D721Med (cell line): ENCODE measurements at places on chromosomes 3 and 15.

DNA sequence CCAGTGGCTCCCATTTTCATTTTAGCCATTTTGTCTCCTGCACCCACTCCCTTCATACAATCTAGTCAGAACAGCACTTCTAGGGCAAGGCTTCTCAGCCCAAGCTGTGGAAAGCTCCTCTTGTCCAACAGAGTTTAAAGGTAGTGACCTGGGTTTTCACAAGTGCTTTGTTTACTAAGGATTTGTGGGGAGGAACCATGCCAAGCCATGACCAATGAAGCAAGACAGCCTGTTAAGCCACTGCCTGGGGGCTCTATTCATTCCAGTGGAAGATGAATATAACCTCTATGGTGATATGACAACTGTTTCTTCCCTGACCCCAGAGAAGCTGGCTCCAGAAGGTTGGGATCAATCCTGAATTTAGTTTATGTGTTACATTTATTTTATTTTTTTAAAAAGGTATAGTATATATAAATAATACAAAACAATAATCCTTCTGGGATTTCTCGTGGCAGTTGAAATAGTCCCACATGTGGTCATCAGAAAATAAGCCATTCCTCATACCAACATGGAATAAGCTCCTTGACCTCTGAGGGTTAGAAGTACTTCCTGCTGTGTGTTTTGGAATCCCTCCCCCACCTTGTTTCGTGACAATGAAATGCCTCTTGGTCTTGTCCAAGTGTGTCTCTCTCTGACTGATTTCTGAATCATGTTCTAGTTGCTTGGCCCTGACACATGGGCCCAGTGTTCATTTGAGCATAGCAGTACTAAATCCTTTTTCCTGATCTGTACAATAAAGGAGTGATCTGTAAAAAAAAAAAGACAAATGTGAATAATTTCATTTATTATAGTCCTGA lies 13.3 kb upstream of the THUMPD3 start:
- DNase-seq = no peak

- no peak for DNase-seq
Observed at GRCh38 chr3:150760431-150761200, 2.4 kb downstream of the SIAH2 start.

- DNase-seq = no peak
Observed at GRCh38 chr3:108171106-108171505, 51.1 kb downstream of the IFT57 start.

- DNase-seq = no peak
Observed at GRCh38 chr15:62966294-62967078, 76.1 kb upstream of the TPM1 start.

DNA sequence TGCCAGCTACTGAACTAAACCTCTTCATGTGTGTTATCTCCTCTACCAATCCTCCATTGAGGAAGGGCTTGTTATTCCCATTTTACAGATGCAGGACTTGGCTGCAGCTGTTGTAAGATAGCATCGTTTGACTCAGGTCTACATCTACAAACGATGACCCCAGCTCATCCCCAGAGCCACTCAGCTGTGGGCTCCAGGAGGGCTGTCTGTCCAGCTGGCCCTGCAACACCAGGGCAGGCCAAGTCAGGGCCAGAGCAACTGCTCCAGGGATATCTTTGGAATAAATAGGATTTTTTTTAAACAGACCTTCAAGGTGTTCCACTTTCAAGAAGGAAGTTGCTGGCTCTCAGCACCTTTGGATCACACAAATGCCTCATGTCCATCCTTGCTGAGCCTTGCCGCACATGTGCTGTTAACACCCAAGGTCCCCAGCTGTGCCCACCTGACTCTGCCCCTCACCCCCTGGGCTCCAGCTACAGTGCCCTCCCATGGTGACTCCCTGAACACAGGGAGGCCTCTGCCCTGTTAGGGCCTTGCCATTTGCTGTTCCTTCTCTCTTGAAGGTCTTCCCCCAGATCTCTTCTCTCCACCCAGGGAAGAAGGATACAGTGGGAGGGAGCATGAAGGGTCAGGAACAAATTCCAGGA lies 31.0 kb downstream of the ALDH1L1 start:
- no peak for DNase-seq

- DNase-seq = no peak
Observed at GRCh38 chr15:71874245-71874644, 63.9 kb downstream of the NR2E3 start.

- DNase-seq = no peak
Observed at GRCh38 chr3:195403244-195403643, 39.6 kb downstream of the ACAP2 start.

- no peak for DNase-seq
Observed at GRCh38 chr15:62940093-62940754, 102.3 kb upstream of the TPM1 start.

GRCh38 chr3:197597335-197597734 lies 41.6 kb upstream of the BDH1 start:
- DNase-seq = no peak

GRCh38 chr15:70165716-70166284 lies 68.1 kb upstream of the TLE3 start:
- no peak for DNase-seq

DNA sequence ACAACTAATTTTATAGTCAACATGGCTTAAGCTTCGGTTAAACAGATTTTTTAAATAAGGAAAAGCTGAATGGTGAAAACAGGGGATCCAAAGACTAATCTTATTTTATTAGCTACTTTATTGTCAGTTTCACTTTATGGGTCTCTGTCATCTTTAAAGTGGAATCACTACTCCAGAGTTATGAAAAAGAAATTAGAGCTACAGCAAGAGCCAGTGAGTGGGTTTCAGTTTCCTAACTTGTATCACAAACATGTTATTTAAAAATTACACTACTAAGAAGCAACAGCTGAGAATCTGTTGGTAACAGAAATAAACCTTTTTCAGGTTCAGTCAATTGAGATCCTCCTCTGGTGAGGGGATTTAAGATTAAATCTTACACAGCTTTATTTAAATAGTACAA lies 10.0 kb downstream of the PHC3 start:
- no peak for DNase-seq

GRCh38 chr3:71371282-71371681 lies 212.2 kb downstream of the FOXP1 start:
- DNase-seq = no peak

DNA sequence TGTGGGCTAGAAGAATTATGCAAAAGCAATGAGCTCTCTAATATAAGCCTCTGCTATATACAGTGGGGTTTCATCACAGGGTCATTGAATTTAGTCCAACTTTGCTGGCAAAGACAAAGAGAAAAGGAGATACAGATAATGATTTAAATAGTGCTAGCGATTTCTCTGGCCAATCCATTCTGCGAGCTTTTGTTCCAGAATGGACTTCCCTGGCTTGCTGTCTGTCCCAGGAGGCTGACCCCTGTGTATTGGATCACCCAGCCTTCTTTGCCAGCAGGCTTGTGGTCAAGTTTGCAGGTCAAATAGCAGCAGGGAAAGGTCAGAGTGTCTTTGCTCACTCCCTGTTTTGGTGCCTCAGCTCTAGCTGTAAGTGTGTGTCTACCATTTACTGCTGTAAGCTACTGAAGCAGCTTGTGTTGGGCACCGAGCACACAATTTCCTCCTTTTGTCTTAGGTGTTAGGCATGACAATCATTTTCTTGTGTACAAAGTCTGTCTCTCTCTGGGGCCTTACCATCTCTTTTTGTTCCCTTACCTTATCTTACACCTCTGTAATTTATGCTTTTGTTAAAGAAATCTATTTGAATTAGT lies 55.7 kb downstream of the UNC13C start:
- DNase-seq = no peak

DNA sequence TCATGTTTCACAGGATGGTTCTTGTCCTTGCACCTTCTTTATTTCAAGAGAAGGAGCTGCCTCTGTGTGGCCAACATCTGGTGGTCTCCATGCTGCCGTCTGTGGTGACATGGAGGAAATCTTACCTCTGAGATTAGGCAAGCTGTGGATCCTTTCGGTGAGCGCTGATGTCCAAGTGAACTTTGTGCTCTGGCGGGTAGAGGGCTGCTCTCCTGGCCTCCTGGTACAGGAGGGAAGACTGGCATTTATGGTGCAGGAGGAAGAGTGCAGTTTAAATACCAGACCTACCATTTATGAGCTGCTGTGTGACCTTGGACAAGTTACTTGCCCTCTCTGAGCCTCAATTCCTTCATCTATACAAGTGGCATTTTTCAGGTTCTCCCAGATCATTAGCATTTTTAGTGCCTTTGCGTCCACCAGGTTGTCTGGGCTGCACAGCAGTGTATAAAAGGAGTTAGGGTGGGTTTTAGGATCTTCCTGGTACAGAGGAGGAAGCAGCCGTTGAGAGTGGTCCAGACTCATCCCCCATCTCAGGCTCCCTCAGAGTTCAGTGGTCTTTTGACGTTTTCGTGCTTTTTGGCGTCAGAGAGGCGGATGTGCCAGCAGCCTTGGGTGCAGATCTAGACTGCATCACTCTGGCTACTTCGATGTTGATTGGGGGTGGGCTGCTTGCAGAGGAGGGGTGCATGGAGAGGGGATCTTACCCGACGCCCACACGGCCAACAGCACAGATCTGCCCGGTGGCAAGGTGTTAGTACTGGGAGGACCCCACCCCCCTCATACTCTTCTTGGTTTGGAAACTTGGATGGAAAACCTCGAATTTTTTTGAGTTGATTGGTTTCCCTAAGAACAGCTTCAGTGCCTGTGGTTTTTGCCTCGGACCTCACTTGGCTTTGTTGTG lies 162.2 kb downstream of the ITPR1 start:
- DNase-seq = no peak

DNA sequence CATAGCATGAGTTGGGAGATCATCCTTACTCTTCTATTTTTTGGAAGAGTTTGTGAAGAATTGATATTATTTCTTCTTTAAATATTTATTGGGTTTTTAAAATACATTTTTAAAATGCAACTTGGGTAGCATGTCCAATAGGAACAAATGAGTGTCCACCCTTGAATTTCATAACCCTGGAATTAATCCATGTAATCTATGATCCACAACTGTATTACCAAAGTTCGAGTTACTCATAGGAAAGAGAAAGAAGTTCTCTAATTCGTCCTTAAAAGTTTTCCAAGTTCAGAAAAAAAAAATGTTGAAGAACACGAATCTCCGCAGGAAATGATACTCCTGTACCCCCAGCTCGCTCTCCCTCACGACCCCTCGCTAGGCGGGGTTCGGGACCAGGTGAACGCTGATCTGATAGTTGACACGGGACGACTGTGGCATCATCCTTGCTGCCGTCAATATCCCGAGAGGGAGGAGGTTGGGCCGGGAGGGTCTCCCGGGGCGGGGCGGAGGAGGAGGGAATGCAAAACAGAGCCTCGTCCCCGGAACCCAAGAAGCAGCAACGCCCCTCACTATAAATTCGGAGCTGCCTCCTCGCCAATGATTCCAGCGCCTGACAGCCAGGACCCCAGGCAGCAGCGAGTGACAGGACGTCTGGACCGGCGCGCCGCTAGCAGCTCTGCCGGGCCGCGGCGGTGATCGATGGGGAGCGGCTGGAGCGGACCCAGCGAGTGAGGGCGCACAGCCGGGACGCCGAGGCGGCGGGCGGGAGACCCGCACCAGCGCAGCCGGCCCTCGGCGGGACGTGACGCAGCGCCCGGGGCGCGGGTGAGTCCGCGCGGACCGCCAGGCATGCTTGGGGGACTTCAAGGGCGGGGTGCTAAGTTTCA lies at the start of gene AGTR1:
Gene AGTR1 (plus strand): TSS at position 598 of the 884 bp plus-strand sequence. CDS start 43,133 bp downstream, outside the sequence.
- DNase-seq = no peak

- no peak for DNase-seq
Observed at GRCh38 chr3:21803604-21804003, 52.6 kb upstream of the ZNF385D start.

GRCh38 chr3:123653221-123653682 lies 68.4 kb upstream of the HACD2 start:
- DNase-seq = no peak

GRCh38 chr15:44812029-44812517 lies 75.7 kb downstream of the TRIM69 start:
- no peak for DNase-seq

GRCh38 chr3:38473229-38473628 lies 19.5 kb downstream of the ACVR2B start:
- no peak for DNase-seq

DNA sequence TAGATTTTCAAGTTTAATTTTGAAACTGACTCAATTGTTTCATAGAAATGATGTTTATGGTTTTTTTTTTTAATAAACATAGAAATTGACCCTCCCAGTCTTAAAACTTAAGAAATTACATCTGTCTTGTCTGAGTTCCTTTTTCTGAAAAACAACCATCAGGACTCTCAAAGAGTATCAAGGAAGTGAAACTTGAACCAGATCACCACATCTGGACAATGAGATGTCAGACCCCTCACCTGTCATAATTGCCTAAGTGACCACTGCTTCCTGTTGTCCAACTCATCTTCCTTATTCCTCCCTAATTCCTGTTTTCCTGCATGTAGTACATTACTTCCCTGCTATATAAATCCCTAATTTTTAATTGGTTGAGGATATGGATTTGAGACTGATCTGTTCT lies 441.5 kb upstream of the ARHGEF26 start:
- no peak for DNase-seq

GRCh38 chr3:194607592-194608389 lies 25.4 kb downstream of the TMEM44 start:
- DNase-seq = no peak

- no peak for DNase-seq
Observed at GRCh38 chr3:147775816-147776530, 366.8 kb downstream of the ZIC1 start.
